ENCODE measurements at places on chromosomes 16 and 17.
A peak's percentile ranks its signal among the peaks of the same experiment; 100 is the strongest.

- DNase-seq = no peak
Measured at GRCh38 chr16:69837380-69837779, 75.2 kb downstream of the WWP2 start.

GRCh38 chr16:648781-649589 is at the start of gene WDR90:
TSS of gene WDR90 (plus strand) at chr16:649365. CDS start at chr16:649417, 52 bp downstream.
- peak; percentile 99 for DNase-seq

DNA sequence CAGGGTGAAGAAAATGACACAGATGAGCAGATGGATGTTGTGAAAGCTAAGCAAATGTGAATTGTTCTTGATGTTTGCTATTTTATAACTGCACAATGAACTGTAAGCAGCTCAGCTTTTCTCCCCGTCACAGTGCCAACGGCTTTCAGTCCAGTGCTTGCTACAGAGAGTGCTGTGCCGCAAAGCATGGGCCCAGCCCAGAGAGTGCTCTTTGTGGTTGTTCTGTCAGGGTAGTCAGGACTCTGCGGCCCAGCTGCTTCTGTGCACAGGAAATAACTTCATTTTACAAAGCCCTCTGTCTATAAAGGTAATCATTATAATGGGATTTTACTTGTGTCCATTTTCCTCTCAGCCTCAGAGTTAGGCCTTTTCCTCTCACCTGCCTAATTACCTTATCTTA is 39.1 kb downstream of the CDRT15 start:
- DNase-seq = no peak

- no peak for DNase-seq
Measured at GRCh38 chr16:930511-930910, 40.3 kb downstream of the LMF1 start.

DNA sequence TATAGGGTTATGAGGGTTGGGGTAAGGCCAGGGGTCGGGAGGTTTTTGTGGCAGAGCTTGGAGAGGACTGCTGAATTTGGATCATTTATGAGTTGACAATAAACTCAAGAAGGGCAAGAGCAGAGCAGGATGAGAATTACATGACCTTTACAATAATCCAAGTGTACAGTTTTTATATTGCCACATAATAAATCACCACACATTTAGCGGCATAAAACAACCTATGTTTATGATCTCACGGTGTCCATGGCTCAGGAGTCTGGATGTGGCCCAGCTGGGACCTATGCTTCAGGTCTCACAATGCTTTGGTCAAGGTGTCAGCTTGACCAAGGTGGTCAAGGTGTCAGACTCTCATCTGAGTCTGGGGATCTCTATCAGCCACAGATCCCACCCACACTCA is 118.3 kb upstream of the WSCD1 start:
- no peak for DNase-seq

DNA sequence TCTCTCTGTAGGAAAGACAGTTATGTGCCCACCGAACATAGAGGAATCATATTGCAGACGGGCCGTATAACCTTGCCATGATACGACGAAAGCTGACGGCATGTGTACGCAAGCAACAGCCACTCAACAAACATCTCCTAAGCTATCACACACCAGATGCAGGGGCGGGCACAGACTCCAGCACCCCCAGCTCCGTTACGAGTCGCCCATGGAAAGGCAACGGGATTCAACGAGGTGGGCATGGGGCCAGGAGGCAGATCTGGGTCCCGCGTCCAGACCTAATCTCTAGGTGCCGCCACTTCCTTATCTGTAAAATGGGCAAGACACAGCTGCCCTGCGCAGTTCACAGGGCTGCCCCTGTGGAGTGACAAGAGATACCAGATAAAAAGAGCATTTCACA is 35.6 kb downstream of the ABR start:
- DNase-seq = no peak

- no peak for DNase-seq
Measured at GRCh38 chr17:69451416-69452394, 37.2 kb downstream of the MAP2K6 start.

- no peak for DNase-seq
Measured at GRCh38 chr16:47753659-47754058, 292.5 kb downstream of the PHKB start.

- no peak for DNase-seq
Measured at GRCh38 chr16:23807028-23807427, 28.8 kb upstream of the PRKCB start.
